Stimulated activated CD8-positive, alpha-beta memory T cell treated with anti-CD3 and anti-CD28 coated beads, Interleukin-4, amount 100 ng/mL, for 1 hour (primary cell): ENCODE measurements at places on chromosomes 13 and 19.
A peak's percentile ranks its signal among the peaks of the same experiment; 100 is the strongest.

DNA sequence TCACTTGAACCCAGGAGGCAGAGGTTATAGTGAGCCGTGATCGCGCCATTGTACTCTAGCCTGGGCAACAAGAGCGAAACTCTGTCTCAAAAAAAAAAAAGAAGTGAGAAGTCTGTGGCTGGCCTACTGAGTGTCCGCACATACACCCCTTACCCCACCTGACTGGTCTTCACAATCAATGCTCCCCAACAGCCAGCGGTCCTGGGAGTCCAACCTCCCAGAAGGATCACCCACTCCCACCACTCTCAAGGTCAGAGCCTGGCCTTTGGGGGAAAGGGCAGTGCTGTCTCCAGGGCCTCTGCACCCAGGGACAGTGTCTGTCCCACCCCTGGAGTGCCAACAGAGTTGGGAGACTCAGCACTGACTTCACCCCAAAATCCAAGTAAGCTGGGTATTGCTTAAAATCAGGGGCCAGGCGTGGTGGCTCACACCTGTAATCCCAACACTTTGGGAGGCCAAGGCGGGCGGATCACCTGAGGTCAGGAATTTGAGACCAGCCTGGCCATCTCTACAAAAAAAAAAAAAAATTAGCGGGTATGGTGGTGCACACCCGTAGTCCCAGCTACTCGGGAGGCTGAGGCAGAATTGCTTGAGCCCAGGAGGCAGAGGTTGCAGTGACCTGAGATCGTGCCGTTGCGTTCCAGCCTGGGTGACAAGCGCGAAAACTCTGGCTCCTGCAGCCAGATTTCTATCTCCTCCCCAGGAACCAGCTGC is 2.3 kb upstream of the CD320 start:
- no peak for DNase-seq

GRCh38 chr19:14433554-14434501 is 722 bp downstream of the PKN1 start:
- no peak for DNase-seq

DNA sequence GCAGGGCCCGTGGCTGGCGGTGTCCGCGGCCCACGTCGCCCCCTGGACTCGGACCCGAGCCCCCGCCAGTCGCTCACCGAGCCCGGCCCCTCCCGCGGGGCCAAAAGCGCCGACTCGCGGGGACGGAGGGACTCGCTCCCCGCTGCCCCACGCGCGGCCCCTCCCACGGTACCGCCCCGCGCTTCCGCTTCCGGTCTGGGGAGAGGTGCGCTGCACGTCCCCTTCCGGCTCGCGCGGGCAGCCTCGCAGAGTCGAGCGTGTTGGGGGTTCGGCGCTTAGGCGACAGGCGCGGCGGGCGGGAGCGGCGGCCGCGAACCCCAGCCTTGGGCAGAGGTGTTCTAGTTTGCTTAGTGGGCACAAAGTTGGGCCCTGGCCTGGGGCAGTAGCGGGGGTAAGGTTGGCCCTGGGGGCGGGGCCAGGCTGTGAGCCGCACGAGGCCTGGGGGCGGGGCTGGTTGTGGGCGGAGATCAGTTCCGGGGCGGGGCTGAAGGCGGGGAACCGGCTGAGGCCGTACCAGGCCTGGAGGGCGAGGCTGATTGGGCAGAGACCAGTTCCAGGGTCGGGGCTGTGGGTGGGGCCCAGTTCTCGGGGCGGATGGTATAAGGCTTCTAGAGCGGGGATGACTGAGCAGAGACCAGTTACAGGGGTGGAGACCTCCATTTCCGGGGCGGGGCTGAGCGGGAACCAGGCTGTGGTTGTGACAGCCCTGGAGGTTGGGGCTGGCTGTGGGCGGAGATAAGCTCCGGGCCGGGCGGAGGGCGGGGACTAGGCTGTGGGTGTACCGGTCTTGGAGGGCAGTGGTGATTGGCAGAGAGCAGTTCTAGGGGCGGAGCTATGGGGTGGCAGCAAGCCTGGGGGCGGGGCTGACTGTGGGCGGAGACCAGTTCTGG is at the start of the genes MBD3L1 and ZNF558:
Gene MBD3L1 (plus strand): TSS at position 246 of the 890 bp plus-strand sequence. CDS start 10,302 bp downstream, outside the sequence.
Gene ZNF558 (minus strand): TSS at position 173 of the 890 bp plus-strand sequence. CDS start 9,645 bp downstream, outside the sequence.
- peak; percentile 98 for DNase-seq

GRCh38 chr13:93797463-93797862 is 570.9 kb downstream of the GPC6 start:
- no peak for DNase-seq

GRCh38 chr19:39733841-39734240 is 4.0 kb downstream of the CLC start:
- DNase-seq, result no peak

GRCh38 chr13:100788540-100788939 is 113.9 kb upstream of the TMTC4 start:
- DNase-seq, result no peak

DNA sequence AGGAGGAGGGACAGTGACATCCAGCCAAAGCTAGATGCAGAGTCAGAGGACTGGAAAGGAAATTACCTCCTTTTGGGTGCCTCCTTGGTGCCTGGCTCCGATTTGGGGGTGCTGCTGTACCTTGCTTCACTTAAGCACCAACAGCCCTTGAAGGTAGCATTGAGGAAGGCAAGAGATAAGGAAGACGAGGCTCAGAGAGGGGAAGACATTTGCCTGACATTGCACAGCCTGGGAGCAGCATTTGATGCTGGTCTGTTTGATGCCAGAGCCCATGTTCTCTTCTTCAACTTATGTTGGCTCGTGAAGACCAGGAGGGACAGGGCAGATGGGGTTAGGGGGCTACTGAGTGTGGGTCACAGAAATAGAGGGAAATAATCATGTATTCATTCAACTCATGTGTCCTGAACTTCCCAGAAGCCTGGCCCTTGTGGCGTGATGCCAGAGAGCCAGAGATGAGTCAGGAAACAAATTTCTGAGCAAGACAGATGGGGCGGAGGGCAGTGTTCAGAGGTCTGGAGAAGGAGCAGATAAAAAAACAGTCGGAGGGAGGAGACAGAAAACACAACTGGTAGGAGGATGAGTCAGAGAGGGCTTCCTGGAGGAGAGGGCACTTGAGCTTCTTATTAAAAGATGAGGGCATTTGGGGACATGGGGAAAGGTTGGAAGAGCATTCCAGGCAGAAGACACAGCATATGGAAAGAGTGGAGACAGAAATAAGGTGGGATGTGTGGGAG is 3.0 kb upstream of the C19orf81 start:
- no peak for DNase-seq

DNA sequence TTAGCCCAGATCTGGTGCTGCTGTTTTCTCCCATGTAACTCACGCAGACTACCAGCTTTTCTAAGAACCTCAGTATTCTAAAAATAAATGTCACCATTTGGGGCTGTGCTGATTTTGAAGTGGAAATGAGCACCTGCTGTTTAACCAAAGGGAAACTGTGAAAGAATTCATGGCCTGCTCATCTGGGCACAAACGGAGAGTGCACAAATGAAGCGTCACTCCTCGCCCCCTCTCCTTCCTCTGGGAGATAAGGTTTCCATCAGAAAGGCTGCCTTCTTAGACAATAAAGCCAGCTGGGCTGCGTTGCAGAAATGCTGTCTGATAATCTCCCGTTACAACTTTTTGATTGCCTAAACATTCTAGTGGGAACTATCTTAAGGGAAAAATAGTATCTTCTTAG is 73.7 kb upstream of the SLC15A1 start:
- DNase-seq, result no peak

GRCh38 chr13:73715911-73716510 is 418.2 kb downstream of the KLF12 start:
- DNase-seq, result no peak

- DNase-seq, result no peak
These were observed 244.5 kb downstream of the EFNB2 start for GRCh38 chr13:106291006-106291405.

- no peak for DNase-seq
These were observed 40.3 kb downstream of the CDADC1 start for GRCh38 chr13:49287995-49288394.

GRCh38 chr19:46009530-46010510 is 13.0 kb downstream of the PGLYRP1 start:
- peak; percentile 48 for DNase-seq

- no peak for DNase-seq
These were observed 955.9 kb downstream of the SLITRK5 start for GRCh38 chr13:88627071-88627470.

GRCh38 chr19:7833225-7834099 is 3.4 kb downstream of the EVI5L start:
- no peak for DNase-seq

DNA sequence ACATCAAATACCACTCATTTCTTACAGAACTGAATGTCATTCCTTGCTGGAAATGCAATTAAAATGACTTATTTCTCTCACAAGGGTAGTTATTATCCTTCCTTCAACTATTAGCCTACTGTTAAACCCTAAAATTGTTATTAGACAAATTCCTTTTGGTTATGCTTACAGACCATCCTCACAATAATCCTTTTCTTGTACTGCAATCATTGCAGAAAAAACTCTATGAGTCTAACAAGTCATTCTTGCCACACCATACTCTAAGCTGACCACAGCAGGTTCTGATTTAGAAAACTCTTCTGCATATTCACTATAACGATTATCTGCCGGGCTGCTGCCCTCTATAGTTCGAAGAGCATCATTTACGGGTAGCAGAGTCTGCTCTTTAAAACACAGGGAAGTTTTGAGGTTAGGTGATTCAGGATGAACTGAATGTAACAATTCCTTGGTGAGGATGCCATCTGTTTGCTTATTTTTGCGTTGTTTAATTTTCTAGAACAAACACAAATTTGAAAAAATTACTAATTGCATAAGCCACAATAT is 38.2 kb downstream of the MTMR6 start:
- no peak for DNase-seq

DNA sequence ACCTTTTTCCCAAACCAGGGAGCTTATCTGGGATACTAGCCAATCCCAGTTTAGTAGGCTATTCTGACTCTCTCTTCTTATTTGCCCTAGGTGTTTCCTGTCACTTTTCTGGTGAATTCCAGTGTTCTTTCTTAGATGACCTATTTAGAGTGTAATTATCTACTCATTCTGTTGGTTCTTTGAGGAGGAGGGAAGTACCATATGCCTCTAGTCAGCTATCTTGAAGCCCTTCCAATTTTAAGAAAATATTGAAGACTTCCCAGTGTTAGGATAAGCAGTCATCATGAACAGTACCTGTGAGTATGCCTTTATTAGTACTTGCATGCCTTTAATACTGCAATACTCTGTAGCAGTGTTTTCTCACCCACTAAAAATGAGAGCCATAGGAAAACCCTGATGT is 724.3 kb upstream of the SLITRK1 start:
- DNase-seq, result no peak

DNA sequence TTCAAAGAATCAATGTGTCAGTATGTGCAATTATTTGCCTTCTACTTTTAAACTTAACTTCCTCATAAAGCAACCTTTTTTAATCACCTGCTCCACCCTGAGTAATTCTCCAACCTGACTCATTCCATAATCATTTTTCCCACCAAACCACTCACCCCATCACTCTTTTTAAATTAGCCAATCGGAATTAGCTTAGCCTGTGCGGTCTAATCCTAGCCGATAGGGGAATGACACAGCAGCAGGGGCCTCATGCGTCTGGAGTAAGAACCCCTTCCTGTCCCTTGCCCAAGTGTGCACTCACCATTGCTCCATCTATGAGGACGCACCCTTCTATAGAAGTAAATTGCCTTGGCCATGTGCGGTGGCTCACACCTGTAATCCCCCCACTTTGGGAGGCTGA is 27.4 kb upstream of the ZNF83 start:
- no peak for DNase-seq

DNA sequence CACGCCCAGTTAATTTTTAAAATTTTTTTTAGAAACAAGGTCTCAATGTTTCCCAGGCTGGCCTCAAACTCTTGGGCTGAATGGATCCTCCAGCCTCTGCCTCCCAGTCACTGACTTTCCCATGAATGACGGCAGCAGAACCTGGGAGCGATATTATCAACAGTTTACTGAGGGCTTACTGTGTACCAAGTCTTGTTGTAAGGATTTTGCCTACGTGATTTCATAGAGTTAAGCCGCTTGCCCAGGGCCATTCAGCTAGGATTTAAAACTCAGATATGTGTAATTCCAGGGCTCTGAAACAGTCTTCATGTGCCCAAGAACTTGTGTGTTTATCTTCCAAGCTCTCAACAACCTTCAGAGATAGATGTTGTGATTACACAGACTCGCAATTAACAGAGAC is 6.0 kb upstream of the KXD1 start:
- no peak for DNase-seq

DNA sequence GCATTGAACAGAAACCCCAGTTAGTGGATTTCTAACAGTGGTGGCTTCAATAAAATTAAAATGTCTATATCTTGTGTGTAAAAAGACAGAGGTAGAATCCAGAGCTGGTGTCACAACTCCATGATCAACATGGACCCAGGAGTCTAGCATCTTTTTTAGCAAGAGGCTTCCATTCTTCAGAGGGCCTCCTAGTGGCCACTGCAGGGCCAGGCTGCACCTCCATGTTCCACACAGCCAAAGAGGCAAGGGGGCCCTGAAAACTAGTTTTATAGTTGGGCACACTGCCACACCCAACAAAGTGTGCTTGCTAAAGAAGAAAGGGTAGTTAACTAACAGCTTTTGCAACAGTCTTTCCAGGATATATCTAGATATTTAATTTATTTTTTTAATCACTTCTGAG is 12.9 kb downstream of the N4BP2L1 start:
- no peak for DNase-seq

GRCh38 chr13:28540612-28541011 is 45.7 kb upstream of the FLT1 start:
- no peak for DNase-seq

DNA sequence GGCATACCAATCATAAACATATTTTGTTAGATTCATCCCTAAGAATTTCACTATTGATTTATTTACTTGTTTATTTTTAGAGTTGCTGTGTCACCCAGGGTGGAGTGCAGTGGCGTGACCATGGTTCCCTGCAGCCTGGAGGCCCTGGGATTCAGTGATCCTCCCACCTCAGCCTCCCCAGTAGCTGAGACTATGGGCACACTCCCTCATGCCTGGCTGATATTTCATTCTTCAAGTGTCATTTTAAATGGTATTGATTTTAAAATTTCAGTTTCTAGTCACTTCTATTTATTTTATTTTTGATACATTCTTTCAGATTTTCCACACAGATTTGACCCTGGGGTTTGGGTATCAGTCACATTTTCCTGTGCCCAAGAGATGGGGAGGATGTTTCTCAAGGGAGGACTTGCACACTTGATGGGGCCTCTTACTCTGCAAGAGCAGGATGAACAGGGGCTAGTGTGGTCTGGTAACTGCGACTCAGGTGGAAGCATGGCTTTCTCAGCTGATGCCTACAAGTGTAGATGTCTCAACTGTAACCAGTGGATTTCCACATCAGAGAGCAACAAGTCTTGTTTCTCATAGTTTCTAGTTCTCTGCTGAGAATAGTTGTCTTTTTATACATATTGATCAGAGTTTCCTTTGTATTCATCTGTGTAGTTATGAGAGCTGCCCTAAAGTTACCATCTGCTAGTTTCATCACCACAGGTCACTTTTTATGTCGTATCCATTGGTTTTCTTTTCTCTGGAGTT is 40.2 kb downstream of the CCNE1 start:
- DNase-seq, result no peak

GRCh38 chr13:57878291-57878690 is 246.7 kb downstream of the PCDH17 start:
- DNase-seq, result no peak
